ENCODE measurements at places on chromosomes 2 and 18. TPM values are rescaled to one million over a fixed set of nuclear protein-coding genes. Genes with fewer than 3 reads are reported as not detected.

Gene CTNNA2
- not detected for total RNA-seq

Gene IL18RAP
- total RNA-seq: not detected

Gene VIL1
- not detected for total RNA-seq

Gene COL4A3
- not detected for total RNA-seq

Gene SLC9A2
- not detected for total RNA-seq

Gene LDLRAD4
- 1.6 TPM for total RNA-seq

Gene ZNF532
- total RNA-seq: 29.3 TPM

Gene CELF4
- total RNA-seq: not detected

Gene GGCX
- total RNA-seq: 36.9 TPM

Gene HOXD11
- not detected for total RNA-seq

Gene FRZB
- not detected for total RNA-seq

Gene SLC40A1
- not detected for total RNA-seq

Gene APOB
- not detected for total RNA-seq

Gene LYG2
- 0.72 TPM for total RNA-seq

Gene TUBA4B
- not detected for total RNA-seq

Gene C2orf81
- 8.5 TPM for total RNA-seq

Gene ANKRD39
- 8.9 TPM for total RNA-seq

Gene LHCGR
- total RNA-seq: not detected

Gene MOGAT1
- not detected for total RNA-seq

Gene ALPG
- not detected for total RNA-seq

Gene AGXT
- not detected for total RNA-seq

Gene PJVK
- total RNA-seq: 1.6 TPM

Gene CERKL
- not detected for total RNA-seq

Gene SDC1
- 31.4 TPM for total RNA-seq

Gene MTCL1
- total RNA-seq: 11.9 TPM

Gene SPP2
- total RNA-seq: not detected

Gene EGR4
- total RNA-seq: 0.05 TPM

Gene STARD6
- 0.29 TPM for total RNA-seq

Gene CAPN13
- total RNA-seq: not detected

Gene TMSB10
- total RNA-seq: 7,729 TPM

Gene IL1RN
- total RNA-seq: not detected

Gene EFHD1
- not detected for total RNA-seq

Gene CD207
- total RNA-seq: 0.11 TPM

Gene RGPD3
- 0.08 TPM for total RNA-seq

Gene VSNL1
- 3.8 TPM for total RNA-seq

Gene CCDC141
- total RNA-seq: under 0.01 TPM
